Neural crest cell (in vitro differentiated cells): ENCODE measurements at places on chromosomes 1 and 21. TPM values are rescaled to one million over a fixed set of nuclear protein-coding genes. Genes with fewer than 3 reads are reported as not detected.

LRRC8C gene
- 4.5 and 4.6 TPM in 2 replicates for total RNA-seq

PCP4L1 gene
- 0.16 and 0.20 TPM in 2 replicates for total RNA-seq

PODN gene
- 0.43 and 0.65 TPM in 2 replicates for total RNA-seq

RGSL1 gene
- total RNA-seq, result not detected in 2 replicates

S100A12 gene
- not detected in 2 replicates for total RNA-seq

LPAR3 gene
- 1.2 and 1.3 TPM in 2 replicates for total RNA-seq

CD101 gene
- total RNA-seq, result 3.7 and 4.3 TPM in 2 replicates

EDARADD gene
- 3.0 TPM in 2 replicates for total RNA-seq
